ENCODE measurements at places on chromosomes 2 and 18. TPM values are rescaled to one million over a fixed set of nuclear protein-coding genes. Genes with fewer than 3 reads are reported as not detected.

GRCh38 chr2:110101901-110102803, 13.5 kb downstream of the MALL start:
- no peak for ATAC-seq

- no peak for ATAC-seq
These were observed 64.3 kb downstream of the NFATC1 start for GRCh38 chr18:79459946-79460480.

GRCh38 chr2:9811216-9811615, 32.1 kb upstream of the TAF1B start:
- ATAC-seq, result peak; percentile 11

SDC1 gene
- 8.0 TPM for total RNA-seq

- ATAC-seq, result no peak
These were observed 105.1 kb downstream of the FMNL2 start for GRCh38 chr2:152440049-152440448.

DNA sequence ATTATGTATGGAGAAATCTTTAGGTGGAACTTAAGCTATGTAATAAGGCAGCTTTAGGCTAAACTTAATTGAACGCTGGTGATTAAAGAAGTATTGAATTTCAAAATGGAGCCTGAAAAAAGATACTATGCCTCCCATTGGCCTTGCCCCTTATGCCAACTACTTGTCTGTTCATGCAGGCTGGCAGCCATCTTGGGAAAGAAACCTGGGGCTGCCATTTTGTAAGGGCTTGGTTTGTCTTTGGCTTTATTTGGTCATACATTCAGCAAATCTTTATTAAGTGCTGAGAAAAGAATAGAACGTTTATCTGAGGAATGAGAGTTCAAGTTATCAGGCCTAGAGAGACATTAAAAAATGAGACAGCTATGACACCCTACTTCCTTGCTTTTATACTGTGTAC, 231.3 kb downstream of the KCNE4 start:
- no peak for ATAC-seq

DNA sequence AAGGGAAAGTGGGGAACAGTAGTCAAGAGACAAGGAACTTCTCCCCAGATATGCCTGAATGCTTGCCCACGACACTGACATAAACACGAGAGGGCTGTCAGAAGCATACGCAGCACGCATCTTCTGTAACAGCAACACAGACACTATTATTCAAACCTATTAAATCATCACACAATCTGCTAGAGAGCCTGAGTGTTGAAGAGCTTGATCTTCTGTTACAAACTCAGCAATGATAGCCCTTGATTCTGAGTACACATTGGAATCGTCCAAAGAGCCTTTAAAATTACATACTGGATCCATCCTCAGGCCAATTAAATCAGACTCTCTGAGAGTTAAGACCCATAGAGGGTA, 111.6 kb downstream of the ZNF521 start:
- no peak for ATAC-seq

BMP10 gene
- 0.24 TPM for total RNA-seq

DNA sequence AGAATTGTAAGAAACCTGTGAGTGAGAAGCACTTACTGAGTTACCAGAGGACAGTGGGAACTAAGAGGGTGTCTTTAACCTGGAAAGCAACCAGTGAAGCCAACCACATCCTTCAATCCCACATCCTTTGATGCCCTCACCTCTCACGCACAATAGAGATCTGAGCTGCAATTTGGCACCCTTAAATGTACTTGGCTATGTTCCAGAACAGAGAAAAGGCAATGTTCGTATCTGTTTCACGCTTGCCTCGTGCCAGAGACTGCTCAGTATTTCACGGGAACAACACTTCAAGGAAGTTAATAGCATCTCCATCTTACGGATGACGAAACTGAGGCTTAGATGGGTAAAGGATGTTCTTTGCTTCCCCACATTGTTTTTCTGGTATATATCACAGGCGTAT, 167.4 kb downstream of the DPP10 start:
- ATAC-seq, result no peak

Data from motor neuron (in vitro differentiated cells).